Heart right ventricle (tissue), 16 donors: ENCODE measurements at places on chromosomes 16 and 17. TPM values are rescaled to one million over a fixed set of nuclear protein-coding genes. Genes with fewer than 3 reads are reported as not detected.

GRCh38 chr17:20924306-20924705 is 118.5 kb downstream of the USP22 start:
- no peak for DNase-seq

GRCh38 chr16:67151431-67152097 is 766 bp upstream of the B3GNT9 start:
- no peak for DNase-seq

Gene MMP15
- polyA plus RNA-seq = 24.4 TPM

GRCh38 chr16:57838161-57838560 is 35.9 kb upstream of the KIFC3 start:
- no peak for DNase-seq

Gene CD300A
- polyA plus RNA-seq = 1.9 TPM

Gene TM4SF5
- not detected for polyA plus RNA-seq

- no peak for DNase-seq
Observed at GRCh38 chr16:9366048-9366969, 274.9 kb downstream of the HAPSTR1 start.

DNA sequence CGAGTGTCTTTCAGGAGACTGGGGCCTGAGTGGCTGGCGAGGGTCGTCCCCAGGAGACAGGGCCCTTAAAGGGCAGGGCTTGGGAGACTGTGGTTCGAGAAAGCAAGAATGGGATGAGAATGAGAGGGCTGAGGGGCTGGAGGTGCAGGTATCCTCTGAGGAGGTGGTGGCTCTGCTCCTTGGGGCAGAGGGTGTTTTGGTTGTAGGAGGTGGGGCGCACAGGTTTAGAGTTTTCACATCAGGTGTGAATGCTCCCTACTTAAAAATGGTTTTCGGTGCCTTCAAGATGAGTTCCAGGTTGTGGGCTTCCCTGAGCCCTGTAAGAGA is 430 bp downstream of the BCAS3 start:
- no peak for DNase-seq

Gene PARN
- polyA plus RNA-seq = 12.2 TPM

DNA sequence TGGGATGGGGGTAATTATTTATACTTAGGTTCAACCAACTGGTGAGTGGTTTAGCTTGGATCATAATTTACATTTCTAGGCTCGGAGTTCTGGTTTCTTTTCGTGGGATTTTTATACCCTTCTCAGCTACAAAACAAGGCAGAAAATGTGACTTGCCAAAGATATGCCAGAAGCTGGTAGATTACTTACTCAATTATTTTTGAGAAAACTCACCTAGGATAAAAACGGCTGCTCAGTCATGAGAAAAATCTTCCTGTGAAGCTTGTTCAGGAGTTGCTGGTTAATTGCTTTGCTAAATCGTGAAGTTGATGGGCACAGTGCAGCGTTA is 1.1 kb downstream of the NDEL1 start:
- no peak for DNase-seq

Gene TBC1D3H
- not detected for polyA plus RNA-seq

Gene SOST
- polyA plus RNA-seq = 0.03 TPM

Gene CNTD1
- polyA plus RNA-seq = 0.29 TPM

- DNase-seq = peak; percentile 53
Observed at GRCh38 chr16:4257646-4258556, 14.9 kb downstream of the TFAP4 start.

Gene FAM83G
- polyA plus RNA-seq = 1.1 TPM

Gene TACO1
- polyA plus RNA-seq = 33.1 TPM

Gene KRT40
- polyA plus RNA-seq = not detected

GRCh38 chr17:29347831-29348629 is 42.1 kb upstream of the TAOK1 start:
- DNase-seq = no peak

DNA sequence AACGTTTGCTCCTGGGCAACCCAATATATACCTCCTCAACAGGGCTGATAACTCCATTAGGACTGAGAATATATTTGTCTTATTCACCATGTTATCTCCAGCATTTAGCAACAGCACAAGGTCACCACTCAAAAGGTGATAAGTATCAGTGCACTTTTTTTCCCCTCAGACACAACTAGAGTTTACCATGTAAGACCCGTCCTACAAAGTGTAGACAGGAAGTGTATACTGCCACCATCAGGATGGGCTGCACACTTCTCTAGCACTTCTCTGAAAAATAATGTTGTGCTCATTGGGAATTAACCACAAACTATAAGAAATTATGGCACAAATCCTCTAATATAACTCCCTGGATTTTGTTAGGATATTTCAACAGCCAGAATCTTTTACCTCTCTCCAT is 5.7 kb upstream of the VAT1L start:
- DNase-seq = no peak

- no peak for DNase-seq
Observed at GRCh38 chr17:48219617-48220016, 112.1 kb downstream of the SNX11 start.

GRCh38 chr16:82776470-82777146 is 149.8 kb downstream of the CDH13 start:
- DNase-seq = no peak

Gene ASPHD1
- polyA plus RNA-seq = not detected

GRCh38 chr17:57090560-57091185 is 5.6 kb downstream of the AKAP1 start:
- DNase-seq = no peak

DNA sequence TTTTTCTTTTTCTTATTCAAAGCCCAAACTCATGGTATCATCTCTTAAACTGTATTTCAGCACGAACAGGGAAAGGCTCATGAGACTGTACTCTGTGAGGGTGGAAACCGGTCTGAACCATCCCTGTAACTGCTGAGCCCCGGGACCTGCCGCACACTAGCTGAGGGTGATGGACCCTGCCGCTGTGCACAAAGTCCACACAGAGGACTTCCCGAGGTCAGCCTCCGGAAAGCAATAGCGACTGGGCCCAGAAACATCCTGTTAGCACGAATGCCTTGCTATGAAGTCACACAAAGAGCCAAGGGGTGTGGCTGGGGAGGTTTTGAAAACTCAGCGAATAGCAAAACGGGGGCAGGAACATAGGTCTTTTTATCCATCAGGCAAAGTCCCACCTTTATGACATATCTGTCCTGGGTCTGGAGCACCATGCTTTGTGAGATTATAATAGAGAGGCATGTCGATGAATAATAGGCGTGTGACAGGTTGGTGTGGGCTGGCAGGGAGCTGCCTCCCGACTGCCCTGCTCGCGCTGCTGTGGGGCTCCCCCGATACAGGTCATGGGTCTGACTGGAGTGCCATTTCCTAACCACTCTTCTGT is 33.4 kb downstream of the CDK5R1 start:
- peak; percentile 26 for DNase-seq

- peak; percentile 48 for DNase-seq
Observed at GRCh38 chr17:44557651-44558285, 484 bp downstream of the FZD2 start.

DNA sequence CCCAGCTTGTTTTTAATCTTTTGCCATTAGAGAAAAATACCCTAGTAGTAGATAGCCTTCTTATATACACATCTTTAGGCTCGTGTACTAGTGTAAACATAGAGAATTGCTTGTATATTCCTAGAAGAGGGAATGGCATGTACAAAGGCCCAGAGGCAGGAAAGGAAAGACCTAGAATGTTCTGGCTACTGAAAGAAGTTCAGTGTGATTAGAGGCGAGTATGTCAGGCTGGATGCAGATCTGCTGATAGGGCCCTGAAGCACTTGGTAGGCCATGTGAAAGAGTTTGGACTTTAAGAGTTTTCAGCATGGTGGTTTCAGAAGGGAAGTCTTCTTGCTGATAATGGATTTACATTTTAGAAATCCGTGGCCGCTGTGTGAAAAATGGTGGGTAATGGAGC is 17.4 kb downstream of the CTCF start:
- no peak for DNase-seq

Gene PYDC1
- not detected for polyA plus RNA-seq

- DNase-seq = no peak
Observed at GRCh38 chr17:6508519-6509030, 47.8 kb downstream of the PITPNM3 start.

GRCh38 chr17:29565643-29566472 is 979 bp downstream of the ABHD15 start:
- DNase-seq = peak; percentile 42

DNA sequence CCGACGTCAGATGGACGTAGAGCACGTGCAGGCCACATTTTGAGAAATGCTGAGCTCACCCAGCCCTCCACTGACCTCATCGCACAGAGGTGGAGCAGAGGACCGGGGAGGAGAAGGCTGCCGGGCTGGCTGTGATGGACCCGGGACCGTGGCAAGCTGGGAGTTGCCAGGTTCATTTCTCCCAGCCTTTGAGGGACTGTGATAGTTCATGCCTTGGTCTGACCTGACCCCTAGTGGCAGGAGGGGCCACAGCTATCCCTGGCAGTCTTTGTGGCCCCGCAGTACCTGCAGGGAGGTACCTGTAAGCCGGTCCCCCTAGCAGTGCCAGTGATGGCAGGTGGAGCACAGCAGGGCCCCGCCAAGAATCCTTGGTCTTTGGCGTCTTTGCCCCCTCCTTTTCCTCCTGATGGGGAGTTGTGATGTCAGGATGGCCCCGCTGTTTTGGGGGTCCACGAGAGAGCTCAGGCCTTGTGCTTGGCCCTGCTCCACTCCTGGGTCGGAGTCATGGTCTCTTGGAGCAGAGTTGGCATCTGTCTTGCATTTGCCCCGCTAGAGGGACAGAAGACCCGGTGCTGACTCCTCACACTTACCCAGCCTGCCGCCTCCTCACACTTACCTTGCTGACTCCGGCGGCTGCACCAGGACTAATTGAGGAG is 50.4 kb downstream of the OR1D5 start:
- DNase-seq = peak; percentile 64

DNA sequence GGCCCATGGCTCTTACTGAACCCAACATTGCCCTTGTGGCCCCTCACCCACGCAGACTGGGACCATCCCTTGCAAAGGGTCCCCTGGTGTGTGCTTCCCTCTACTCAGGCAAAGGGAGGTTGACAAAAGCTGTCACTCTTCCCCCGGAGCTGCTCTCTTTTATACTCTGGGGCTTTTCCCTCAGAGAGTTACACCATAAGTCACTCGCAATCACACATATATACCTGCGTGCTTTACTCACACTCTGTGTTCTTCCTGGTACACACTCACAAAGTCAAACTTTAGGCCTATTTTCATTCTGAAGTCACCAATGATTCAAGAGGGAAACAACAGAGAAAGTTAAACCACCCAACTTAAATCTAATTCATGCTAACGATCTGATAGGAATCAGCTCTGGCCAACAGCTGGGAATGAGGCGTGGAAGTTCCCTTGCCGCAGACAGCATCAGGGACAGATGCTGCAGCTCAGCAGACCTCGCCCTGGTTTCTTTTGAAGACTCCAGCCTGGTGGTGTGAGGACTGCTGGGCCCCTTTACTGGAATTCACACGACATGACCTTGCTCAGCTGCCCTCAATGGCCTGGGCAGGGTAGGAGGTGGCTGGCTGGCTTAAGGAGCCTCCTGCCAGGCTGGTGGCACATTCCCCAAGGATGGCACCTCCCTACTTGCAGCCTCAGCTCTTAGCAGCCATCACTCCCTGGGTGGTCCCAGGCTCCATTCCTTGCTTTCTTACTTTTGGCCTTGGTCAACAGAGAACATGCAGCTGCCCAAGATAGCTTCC is 27.3 kb downstream of the HIC1 start:
- no peak for DNase-seq

DNA sequence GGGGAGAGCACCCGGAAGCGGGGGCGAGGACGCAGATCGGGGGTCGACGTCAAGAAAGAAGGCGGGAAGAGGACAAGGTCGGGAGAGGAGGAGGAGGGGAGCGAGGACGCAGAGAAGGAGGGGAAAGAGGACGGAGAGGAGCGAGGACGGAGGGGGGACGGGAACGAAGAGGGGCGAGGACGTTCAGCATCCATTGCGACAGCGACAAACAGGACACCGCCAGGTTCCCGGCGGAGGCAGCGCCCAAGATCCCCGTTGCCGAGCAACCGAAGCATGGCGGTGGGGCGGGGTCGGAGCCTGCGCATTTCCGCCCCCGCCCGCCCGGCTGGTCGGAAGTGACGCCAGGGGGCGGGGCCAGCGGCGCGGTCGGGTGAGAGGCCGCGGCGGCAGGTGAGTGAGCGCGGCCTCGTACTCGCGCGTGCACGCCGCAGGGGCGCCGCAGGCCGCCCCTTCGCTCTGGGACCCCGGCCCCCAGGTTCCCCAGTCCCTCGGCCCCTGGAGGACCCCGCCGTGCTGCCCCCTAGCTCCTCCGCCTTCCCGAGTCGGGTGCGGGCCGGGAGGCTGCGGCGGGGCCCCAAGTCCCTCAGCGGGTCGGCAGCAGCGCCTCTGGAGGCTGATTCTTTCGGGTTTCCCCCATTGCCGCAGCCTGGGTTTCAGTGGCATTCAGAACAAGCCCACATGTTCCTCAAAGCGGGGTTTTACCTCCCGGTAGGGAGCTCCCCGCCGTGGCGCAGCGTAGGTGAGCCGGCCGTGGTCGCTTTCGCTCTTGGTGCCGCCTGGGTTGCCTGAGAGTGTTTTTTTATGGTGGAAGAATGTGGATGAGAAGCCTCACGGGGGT is at the start of gene FAM234A:
TSS of gene FAM234A (plus strand) at position 354 of the 838 bp plus-strand sequence. CDS start 19,593 bp downstream, outside the sequence.
- DNase-seq = peak; percentile 93

DNA sequence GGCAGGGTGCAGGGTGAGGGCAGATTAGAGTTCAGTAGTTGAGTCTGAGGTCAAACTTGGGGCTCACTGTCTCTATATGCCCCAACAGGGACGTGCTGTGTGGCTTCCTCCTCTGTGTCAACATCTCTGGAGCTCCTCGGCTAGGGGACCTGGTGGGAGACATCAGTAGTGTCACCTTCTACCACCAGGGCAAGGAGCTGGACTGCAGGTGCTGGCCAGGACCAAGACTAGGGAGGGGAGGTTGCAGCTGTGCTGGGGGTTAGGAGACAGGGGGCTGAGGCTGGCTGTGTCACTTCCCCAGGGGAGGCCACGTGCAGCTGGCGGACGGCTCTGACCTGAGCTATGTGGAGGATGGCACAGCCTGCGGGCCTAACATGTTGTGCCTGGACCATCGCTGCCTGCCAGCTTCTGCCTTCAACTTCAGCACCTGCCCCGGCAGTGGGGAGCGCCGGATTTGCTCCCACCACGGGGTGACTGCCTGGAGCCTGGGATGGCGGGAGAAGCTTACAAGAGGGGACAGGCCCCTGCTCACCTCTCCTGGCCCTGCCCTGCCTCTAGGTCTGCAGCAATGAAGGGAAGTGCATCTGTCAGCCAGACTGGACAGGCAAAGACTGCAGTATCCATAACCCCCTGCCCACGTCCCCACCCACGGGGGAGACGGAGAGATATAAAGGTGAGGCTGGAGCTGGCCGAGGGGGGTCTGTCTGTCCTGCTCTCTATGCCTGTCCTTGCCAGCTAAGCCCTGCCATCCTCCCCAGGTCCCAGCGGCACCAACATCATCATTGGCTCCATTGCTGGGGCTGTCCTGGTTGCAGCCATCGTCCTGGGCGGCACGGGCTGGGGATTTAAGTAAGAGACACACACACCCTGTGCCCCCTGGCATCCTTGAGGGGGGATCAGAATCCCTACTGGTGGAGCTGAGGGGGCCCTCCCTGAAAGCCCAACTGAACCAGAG is 18.9 kb downstream of the ADAM11 start:
- DNase-seq = no peak

Gene EEF2KMT
- polyA plus RNA-seq = 9.2 TPM

DNA sequence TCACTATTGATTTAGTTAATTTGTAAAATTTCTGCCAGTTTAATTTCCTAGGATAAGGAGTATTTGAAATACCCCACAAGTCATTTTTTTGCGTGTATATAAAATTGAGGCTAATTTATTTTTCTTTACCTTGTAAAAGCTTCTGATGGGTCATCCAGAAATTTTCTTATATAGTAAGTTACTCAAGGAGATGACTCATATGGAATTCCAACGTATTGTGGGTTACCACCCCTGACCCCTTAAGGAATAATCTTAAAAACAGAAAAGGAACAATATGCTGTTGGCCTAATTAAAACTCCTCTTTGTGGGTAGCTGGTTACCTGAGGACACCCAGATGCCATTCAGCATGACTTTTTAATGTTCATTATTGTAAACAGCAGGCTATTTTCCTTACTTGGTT is 13.6 kb downstream of the HEATR6 start:
- no peak for DNase-seq
